ENCODE measurements at places on chromosomes 16 and 17. TPM values are rescaled to one million over a fixed set of nuclear protein-coding genes. Genes with fewer than 3 reads are reported as not detected.

DNA sequence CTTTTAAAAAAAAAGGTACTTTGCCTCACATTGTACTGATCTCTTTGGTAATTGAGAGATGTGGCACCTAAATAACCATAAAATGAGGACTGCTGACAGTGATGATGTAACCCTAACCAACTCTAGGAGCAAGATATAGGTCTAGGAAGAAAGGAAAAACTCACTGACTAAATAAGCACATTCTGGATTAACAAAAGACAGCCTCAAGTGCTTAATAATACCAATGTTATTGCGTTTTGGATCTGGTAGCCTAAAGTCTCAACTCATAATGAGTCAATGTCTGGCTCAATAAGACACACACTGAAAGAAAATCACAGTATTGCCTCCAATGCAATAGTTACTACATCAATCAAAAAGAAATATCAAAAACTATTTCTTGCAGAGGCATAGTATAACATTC is 3.0 kb downstream of the ERN1 start:
- DNase-seq, result no peak

- DNase-seq, result no peak
Observed at GRCh38 chr17:76793775-76794174, 55.9 kb downstream of the MFSD11 start.

- DNase-seq, result no peak
Observed at GRCh38 chr17:1331708-1332107, 52.2 kb downstream of the TRARG1 start.

DNA sequence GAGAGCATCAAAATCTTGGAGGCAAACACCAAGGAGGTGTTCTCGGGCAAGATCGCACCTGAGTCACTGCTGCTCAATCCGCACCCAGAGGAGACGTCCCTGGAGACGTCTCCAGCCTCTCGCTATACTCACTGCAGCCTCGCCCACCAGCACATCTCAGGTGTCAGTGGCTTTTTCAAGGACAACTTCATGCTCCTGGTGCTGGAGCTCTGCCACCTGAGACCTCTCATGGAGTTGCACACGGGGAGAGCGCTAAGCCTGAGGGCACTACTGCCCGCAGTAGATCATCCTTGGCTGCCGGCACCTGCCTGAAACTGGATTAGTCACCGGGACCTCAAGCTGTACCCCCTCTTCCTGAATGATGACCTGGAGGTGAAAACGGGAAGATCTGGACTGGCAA is 2.6 kb upstream of the MBTPS1 start:
- DNase-seq, result no peak

DNA sequence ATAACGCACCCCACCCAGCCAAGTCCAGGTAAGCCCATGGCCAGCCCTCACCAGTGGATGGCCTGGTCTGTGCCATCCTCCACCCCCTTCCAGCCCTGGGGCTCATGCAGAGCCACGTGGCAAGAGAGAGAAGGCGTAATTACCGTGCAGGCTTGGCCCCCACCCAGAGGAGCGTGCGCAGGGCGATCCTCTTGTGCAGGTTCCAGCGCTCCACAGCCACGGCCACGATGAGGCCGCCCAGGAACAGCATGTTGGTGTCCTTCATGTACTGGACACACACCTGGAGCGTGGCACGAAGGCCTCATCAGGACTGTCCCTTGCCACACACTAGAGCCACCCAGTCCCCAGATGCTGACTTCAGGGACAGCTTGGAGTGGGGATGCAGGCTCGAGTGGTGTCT is 6.7 kb downstream of the SLC13A5 start:
- no peak for DNase-seq

DNA sequence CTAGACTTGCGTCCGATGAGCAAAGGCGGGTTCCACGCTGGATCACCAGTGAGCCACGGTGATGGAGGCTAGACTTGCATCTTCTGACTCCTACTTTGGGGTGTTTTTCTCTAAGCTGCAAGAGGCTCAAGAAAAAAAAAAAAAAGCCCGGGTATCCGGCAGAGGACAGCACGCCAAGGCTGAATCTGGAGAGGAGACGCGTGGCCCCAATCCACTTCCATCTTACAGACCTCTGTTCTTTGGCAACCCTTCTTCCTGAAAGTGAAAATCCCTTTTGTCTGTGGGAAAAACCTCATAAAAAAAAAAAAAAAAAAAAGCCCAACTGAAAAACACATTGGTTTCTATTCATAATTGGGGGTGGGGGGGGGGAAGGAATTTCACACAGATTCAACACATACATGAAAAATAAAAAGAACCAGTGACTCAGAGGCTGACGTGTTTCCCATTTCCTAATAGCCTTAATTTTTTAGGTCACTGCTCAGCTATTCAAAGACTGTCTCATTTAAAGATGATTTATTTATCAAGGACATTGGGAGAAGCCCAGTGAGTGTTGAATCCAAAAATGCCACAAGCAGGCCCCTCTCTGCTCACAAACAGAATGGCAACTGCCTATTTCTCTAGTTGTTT is 258.3 kb downstream of the FOXL1 start:
- no peak for DNase-seq

- no peak for DNase-seq
Observed at GRCh38 chr17:83204230-83204725, 124.9 kb downstream of the METRNL start.

DNA sequence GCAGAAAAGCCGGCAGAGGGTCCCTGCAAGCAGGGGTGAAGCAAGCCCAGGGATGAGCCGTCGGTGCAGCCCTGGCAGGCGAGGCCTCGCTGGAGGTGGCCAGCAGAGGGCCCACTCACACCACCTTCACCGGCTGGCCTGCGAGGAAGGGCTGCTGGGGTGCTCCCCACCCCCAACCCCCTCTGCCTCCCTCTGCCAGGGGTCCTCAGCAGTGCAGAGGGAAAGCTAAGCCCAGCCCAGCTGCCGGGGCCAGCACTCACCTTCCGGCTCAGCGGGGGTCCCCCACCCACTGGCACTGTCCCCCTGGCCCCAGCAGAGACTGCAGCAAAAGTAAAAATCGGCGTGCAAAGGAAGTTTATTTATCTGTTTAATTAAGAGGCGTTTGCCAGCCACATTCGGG is 113.4 kb downstream of the ENGASE start:
- no peak for DNase-seq

GRCh38 chr16:305916-306626 is 23.1 kb downstream of the PDIA2 start:
- DNase-seq, result no peak

DNA sequence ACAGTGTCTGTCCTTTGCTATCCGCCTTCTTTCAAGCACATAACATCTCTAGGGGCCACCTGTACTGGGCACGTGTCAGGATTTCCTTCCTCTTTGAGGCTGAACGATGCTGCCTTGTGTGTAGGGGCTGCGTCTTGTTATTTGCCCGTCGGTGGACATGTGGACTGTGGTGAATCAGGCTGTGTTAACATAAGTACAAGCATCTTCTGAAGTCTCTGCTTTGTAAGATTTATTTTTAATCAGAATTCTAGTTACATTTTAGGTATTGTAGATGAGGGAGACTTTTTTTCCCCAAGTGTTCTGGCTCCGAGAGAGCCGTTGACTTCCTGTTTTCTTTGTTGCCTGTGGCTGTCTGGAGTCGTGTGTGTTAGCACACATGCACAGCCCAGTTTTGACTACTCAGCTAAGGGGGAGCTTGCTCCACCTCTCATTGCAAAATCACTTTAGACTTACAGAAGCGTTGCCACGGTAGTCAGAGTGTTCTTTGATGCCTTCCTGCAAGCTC is 26.1 kb downstream of the SPG7 start:
- DNase-seq, result peak; percentile 35

GRCh38 chr17:66779237-66779606 is 55.7 kb upstream of the CACNG5 start:
- no peak for DNase-seq

GRCh38 chr17:67452681-67453554 is 75.8 kb downstream of the PITPNC1 start:
- DNase-seq, result no peak

DNA sequence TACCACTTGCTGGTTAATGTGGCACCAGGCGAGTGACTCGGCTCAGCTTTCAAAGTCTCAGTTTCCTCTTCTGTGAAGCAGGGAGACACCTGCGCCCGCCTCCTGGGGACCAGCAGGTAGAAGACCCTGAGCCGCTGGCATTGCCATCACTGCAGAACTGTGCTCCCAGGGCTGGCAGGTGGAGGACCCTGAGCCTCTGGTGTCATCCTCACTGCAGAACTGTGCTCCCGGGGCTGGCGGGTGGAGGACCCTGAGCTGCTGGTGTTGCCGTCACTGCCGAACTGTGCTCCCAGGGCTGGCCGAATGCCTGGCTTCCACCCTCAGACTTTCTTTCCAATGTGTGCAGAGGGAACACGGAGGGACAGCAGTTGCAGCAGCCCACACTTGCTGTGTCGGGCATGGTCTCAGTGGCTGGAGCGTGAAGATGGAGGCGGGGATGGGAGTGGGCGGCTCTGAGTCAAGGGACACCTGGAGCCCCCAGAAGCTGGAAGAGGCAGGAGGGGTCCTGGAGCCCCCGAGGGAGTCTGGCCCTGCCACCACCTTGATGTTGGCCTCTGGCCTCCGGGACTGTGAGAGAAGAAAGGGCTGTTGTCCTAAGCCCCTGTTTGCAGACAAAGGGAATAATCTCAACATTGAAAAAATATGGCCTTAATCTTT is 75.8 kb upstream of the METTL9 start:
- no peak for DNase-seq

- DNase-seq, result no peak
Observed at GRCh38 chr17:44898768-44899073, 524 bp downstream of the EFTUD2 start.

DNA sequence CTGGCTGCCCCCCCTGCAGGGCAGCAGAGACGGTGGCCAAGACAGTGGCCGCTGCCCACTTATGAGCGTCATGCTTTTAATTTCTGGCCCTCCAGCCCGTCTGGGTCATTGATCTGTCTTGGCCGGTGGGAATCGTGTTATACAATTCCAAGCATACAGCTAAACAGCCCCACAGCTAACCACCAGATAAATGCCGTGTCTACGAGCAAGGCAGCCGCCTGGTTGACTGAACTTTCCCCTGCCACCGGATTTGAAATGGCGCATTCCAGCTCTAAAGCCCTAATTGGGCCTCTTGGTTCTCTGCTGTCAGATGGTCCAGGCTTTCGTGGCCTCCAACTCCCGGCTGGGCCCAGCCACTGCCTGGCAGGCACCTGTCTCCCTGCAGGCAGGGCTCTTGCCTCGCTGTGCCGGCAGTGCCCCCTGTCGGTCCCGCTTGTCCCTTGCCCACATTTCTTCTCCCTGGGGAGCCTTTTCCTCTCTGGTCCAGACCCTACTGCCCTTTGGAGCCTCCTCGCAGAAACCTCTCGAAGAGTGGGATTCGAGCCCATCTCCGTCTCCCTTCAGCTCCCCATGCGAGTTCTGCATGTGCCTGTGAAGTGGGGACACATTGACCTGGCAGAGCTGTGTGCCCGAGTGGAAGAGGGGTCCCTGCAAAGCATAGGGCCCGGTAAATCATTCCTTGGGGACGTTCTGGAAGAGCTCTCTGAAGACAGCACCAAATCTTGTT is 1.8 kb upstream of the RBFOX3 start:
- peak; percentile 36 for DNase-seq

DNA sequence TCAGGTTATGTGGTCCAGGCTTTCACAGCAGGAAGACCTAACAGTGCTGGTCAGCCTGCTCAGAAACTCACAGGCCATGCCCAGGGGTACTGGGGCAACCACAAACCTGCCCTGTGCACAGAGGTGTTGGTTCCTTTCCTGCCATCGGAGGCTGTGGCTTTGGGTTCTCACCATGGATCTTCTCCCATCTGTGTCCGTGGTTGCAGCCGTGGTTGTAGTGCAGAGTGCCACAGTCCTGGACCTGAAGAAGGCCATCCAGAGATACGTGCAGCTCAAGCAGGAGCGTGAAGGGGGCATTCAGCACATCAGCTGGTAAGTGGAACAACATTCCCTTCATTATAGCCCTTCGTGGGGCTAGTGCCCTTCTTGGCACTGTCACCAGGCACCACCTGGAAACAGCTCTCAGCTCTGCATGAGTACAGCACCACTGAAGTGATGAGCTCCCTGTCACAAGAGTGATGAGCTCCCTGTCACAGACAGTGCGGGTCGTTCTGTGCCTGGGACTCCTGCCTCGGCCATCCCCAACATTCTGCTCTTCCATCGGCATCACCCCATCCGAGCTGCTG is 2.0 kb downstream of the SNRNP25 start:
- DNase-seq, result no peak

- DNase-seq, result peak; percentile 89
Observed at GRCh38 chr17:29613352-29613837, 9.3 kb downstream of the CORO6 start.

DNA sequence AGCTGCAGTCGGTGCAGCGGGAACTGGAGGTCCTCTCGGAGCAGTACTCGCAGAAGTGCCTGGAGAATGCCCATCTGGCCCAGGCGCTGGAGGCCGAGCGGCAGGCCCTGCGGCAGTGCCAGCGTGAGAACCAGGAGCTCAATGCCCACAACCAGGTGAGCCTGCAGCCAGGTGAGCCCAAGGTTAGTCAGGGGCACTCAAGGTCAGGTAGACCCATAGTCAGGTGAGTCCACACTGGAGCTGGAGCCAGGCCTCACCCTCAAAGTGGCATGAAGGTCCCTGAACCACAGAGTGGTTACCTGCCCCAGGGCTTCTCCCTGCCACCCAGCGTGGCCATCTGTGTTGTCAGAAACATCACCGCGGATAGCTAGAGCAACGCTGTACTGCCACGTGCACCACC is 32.2 kb downstream of the PLD6 start:
- no peak for DNase-seq

- no peak for DNase-seq
Observed at GRCh38 chr17:78227455-78227916, 3.9 kb upstream of the TMEM235 start.

DNA sequence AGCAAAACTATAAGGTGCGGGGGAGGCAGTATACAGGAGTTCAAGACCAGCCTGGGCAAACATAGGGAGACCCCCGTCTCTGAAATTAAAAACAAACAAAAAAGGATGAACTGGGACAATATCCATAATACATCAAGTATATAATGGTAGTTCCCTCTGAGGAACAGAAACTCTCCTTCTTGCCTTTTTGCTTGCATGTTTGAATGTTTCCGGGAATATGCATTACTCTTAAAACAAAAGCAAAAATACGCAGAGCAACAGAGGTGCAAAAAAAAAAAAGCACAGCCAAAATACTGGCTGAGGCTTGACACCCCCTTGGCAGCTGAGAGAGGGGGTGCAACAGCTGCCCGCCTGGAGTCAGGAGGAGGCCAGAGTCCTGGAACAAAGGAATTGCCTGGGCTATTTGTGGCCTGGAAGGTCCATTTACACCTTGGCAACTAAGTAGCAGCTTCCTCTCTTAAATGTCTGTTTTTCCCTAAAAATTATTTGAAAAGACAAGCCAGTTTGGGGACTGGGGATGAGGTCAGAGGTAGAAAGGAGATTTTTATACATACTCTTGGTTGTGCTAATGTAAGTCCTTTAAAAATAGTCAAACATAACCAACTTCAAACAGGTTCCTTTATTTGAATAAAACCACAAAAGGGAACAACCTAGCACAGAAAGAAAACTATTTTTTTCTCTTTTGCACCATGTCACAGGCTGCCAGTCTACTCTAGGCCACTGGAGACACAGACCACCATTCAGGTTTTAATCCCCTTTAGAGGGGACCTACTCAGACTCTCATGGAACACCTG is 19.5 kb downstream of the USP7 start:
- DNase-seq, result no peak

- no peak for DNase-seq
Observed at GRCh38 chr17:9615486-9615885, 29.8 kb upstream of the USP43 start.

Gene CPHXL2
- not detected for total RNA-seq

Gene RNF222
- not detected for total RNA-seq

Gene RBFOX1
- 3.0 TPM for total RNA-seq

Gene SPEM2
- not detected for total RNA-seq

Gene HELZ
- total RNA-seq, result 175 TPM

Gene G6PC1
- 0.09 TPM for total RNA-seq

Gene C17orf78
- total RNA-seq, result not detected

Gene TMEM219
- total RNA-seq, result 56.4 TPM
